HFFc6 (cell line): ENCODE measurements at places on chromosomes 16 and 17. TPM values are rescaled to one million over a fixed set of nuclear protein-coding genes. Genes with fewer than 3 reads are reported as not detected.

- H3K36me3 ChIP-seq = no peaks in the 10 kb centered on the region
Measured at GRCh38 chr16:48184681-48185080, 28.9 kb upstream of the ABCC12 start.

GRCh38 chr17:12256380-12256995 is 235.8 kb downstream of the MAP2K4 start:
- DNase-seq = peak; percentile 66
- no peaks in the 10 kb centered on the region for H3K36me3 ChIP-seq
- H3K4me3 ChIP-seq = no peak overlapping the region
- H3K27me3 ChIP-seq = peaks cover 13% of the 10 kb centered on the region

- no peak for DNase-seq
- H3K36me3 ChIP-seq = peaks cover 22% of the 10 kb centered on the region; the same call in 1 of the 2 replicates
- no peak overlapping the region for H3K4me3 ChIP-seq
- H3K4me1 ChIP-seq = peaks cover 6% of the 10 kb centered on the region
Measured at GRCh38 chr17:82767041-82767754, 15.3 kb downstream of the TBCD start.

DNA sequence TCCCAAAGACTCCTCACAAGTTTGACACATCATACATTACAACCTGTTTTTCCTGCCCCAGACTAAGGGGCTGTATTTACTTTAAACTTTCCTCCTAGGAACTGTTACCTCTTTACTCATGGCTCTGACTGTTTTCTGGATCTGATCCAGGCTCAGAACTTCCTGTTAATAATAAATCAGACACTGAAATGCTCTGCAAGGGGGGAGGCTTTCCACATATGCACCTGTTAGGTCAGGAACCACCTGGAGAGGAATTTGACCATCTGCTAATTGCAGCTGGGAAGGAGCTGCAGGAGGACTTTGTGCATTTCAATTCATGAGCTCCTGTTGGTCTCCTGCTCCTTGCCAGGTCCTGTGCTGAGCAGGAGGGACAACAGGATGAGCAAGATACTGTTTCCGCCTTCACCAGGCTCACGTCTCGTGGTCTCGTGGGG is 476.9 kb upstream of the CDH5 start:
- no peak for DNase-seq
- H3K4me3 ChIP-seq = no peak overlapping the region
- H3K36me3 ChIP-seq = no peaks in the 10 kb centered on the region
- H3K27me3 ChIP-seq = peaks cover 4% of the 10 kb centered on the region; the same call in 1 of the 2 replicates

DNA sequence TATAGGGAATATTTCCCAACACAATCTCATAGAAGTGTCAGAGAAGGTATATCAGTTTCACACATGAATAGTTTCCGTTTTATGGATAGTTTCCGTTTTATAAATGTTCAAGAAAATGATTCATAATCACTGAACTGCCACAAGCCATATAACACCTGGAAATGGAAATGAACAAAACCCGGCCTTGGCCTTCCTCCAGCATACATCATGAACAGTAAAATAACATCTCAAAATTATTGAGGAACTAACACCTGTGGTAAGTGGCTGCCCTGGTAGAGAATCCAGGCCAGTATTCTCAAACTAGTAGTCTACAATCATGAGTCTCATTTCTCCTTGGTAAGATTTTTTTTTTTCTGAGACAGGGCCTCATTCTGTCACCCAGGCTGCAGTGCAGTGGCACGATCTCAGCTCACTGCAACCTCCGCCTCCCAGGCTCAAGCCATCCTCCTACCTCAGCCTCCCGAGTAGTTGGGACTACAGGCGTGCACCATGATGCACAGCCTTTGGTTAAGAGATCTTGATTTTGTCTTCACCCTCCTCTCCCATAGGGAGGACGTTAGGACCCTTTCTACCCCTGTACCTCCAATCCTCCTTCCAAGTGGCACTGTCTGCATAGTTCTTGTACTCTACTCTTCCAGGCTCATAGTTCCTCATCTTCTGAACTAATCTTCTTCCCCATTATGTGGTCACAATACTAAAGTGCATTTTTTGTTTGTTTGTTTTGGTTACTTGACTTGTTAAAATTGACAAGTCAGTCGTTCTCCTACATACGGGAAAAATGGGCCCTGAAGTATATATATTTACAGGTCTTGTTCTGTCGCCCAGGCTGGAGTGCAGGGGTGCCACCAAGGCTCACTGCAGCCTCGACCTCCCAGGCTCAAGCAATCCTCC is 15.0 kb upstream of the RGS9 start:
- H3K27me3 ChIP-seq = peaks cover 11% of the 10 kb centered on the region
- peaks cover 8% of the 10 kb centered on the region for H3K4me1 ChIP-seq
- no peak for DNase-seq
- H3K4me3 ChIP-seq = peak overlapping the region; percentile 84
- H3K27ac ChIP-seq = peak overlapping the region; percentile 86

- H3K27me3 ChIP-seq = peaks cover 9% of the 10 kb centered on the region
- H3K4me3 ChIP-seq = peak overlapping the region; percentile 57
- H3K27ac ChIP-seq = peak overlapping the region; percentile 89
- peak; percentile 93 for DNase-seq
Measured at GRCh38 chr16:84718-85406, 6.8 kb downstream of the MPG start.

GRCh38 chr16:51393381-51394005 is 242.4 kb upstream of the SALL1 start:
- H3K4me1 ChIP-seq = peaks cover 22% of the 10 kb centered on the region
- DNase-seq = peak; percentile 55
- peaks cover 3% of the 10 kb centered on the region; the same call in 1 of the 2 replicates for H3K27me3 ChIP-seq
- peak overlapping the region; percentile 44 for H3K27ac ChIP-seq

DNA sequence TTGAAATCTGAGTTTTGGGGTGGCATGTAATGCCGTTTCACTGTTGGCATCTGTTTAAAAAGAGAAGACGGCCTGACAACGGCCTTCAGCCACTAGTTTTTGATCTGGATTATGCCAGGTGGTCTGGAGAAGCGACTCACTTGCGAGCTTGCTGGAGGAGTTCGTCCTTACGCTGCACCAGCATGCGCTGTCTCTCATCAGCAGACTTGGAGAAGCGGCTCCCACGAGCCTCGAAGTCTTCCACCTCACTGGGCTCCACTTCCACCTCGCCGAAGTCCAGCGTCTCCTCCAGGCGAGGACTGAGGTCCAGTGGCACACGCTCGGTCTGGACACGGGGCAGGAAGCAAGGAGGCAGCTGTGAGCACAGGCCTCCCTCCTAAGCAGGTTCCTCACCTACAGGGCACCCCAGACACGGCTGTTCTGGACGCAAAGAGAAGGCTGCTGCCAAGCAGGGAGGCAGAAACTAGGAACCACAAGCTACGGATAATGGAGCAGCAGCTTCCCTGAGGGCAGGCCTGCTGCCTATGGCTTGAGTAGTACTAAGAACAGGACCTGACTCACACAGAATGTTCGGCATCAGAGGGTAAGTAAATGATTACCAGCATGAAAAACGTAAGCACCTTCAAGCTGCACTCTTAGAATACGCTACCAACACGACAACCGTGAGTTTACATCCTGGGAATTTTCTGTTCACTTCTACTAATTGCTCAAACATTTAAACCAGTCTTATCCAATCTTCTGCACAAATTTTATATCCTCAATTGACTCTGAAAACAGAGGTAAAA is 61.4 kb downstream of the AMFR start:
- H3K4me3 ChIP-seq = no peak overlapping the region
- no peak for DNase-seq
- peaks cover 16% of the 10 kb centered on the region for H3K36me3 ChIP-seq
- H3K4me1 ChIP-seq = peaks cover 6% of the 10 kb centered on the region

DNA sequence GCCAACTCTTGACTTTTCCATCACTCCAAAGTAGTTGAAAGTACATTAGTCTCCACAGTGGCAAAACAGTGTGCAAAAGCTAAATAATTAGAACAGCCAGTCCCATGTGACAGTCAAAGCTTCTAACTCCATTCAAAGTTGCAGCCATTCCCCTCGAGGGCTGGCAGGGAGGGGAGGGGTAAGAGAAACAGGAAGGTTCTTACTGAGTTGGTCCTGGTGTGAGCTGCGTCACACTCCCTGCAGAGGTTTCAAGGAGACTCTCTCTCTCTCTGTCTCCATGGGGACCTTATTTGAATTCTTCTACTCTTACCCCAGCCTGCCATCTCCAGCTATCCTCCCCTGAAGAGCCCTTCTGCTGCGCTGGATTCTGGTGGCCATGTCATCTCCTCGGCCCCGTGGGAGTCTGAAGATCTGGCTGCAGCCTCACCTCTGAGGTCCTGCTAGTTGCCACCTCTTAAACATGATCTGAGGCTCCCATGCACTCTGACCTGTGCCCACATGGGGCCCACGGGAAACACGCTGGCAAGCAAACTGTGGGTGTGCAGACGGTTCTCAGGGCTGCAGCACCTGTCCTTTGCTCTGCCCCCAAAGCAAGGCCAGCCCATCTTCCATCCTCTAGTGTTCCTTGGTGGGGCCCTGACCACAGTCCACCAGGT is 23.3 kb upstream of the STH start:
- H3K4me3 ChIP-seq = no peak overlapping the region
- H3K36me3 ChIP-seq = no peaks in the 10 kb centered on the region
- no peak overlapping the region for H3K27ac ChIP-seq

GRCh38 chr16:53378138-53378537 is 56.1 kb upstream of the RBL2 start:
- H3K4me1 ChIP-seq = no peaks in the 10 kb centered on the region
- no peak overlapping the region for H3K4me3 ChIP-seq
- no peak for DNase-seq
- no peak overlapping the region for H3K27ac ChIP-seq

GRCh38 chr17:8859027-8859803 is 8.3 kb downstream of the PIK3R6 start:
- H3K27me3 ChIP-seq = no peaks in the 10 kb centered on the region
- H3K27ac ChIP-seq = no peak overlapping the region
- no peak for DNase-seq
- no peaks in the 10 kb centered on the region for H3K4me1 ChIP-seq

- no peak overlapping the region for H3K4me3 ChIP-seq
- H3K36me3 ChIP-seq = no peaks in the 10 kb centered on the region; the same call in 1 of the 2 replicates
- H3K27me3 ChIP-seq = peaks cover 3% of the 10 kb centered on the region; the same call in 1 of the 2 replicates
- no peak for DNase-seq
- no peak overlapping the region for H3K27ac ChIP-seq
- no peaks in the 10 kb centered on the region for H3K4me1 ChIP-seq
Measured at GRCh38 chr16:20137194-20137593, 63.5 kb upstream of the GPR139 start.

The DYNLRB2 gene
- not detected in 3 replicates for total RNA-seq

The ESRP2 gene
- 0.09 and 0.37 TPM in 2 replicates for total RNA-seq

The MYH11 gene
- 0.23 and 0.26 TPM in 2 replicates for total RNA-seq

The CYGB gene
- total RNA-seq = 0.29 to 0.34 TPM (median 0.31 TPM) in 3 replicates

The TK2 gene
- 31.3 to 43.8 TPM (median 42.2 TPM) in 3 replicates for total RNA-seq

The SPATA32 gene
- not detected in 3 replicates for total RNA-seq

The SSTR5 gene
- total RNA-seq = not detected in 3 replicates

The TP53TG3B gene
- total RNA-seq = 0.21 TPM in 1 of 3 replicates, not detected in the others

The AANAT gene
- not detected in 3 replicates for total RNA-seq
